Forelimb muscle (tissue), 1 donor: ENCODE measurements at places on chromosomes 7 and 10. TPM values are rescaled to one million over a fixed set of nuclear protein-coding genes. Genes with fewer than 3 reads are reported as not detected.

GRCh38 chr10:14696821-14697220, 77.9 kb downstream of the FAM107B start:
- DNase-seq: no peak

DNA sequence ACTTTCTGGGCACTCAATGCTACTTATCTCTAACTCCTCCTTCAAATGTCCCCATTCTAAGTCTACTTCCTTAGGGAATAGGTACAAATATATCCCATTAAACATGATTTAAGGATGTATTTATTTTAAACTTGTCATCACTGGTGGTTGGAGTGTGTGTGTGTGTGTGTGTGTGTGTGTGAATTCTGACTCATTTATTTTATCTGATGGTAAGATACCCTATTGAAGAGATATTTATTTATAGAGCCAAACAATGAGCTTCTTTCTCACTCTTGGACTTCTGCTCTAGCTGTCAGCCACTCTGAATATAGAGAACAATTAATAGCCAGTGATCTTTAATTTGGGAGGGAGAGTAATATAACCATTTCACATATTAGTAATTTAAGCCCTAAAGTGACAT, 17.8 kb upstream of the MAGI2 start:
- DNase-seq: no peak

GRCh38 chr10:11111490-11111889, 93.8 kb downstream of the CELF2 start:
- no peak for DNase-seq

Gene DNAJC1
- polyA plus RNA-seq: 10.8 TPM

Gene PLEKHS1
- polyA plus RNA-seq: 0.05 TPM
